Pulmonary artery endothelial cell (primary cell): ENCODE measurements at places on chromosomes 12 and 14. TPM values are rescaled to one million over a fixed set of nuclear protein-coding genes. Genes with fewer than 3 reads are reported as not detected.

DNA sequence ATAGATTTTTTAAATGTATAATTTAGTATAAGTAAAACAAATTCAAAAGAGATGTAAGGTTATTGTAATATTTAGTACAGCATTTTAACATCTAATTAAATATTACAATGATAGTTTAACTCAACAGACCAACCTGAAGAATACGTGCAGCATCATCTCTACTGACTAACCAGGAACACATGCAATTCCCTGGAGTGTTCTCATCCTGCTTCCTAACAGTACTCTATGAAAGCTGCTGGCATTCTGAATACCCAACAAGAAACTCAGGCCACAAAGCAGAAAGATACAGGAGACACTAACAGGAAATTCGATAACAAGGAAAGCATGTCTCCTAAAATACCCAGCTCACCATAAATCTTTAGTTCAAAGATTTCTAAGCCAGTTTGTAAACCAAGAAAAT, 58.3 kb downstream of the CEP83 start:
- DNase-seq, result no peak

GRCh38 chr14:61296719-61297502, 15.8 kb upstream of the TMEM30B start:
- peak; percentile 37 for DNase-seq

GRCh38 chr14:79836577-79836976, 374.7 kb downstream of the DIO2 start:
- no peak for DNase-seq

DNA sequence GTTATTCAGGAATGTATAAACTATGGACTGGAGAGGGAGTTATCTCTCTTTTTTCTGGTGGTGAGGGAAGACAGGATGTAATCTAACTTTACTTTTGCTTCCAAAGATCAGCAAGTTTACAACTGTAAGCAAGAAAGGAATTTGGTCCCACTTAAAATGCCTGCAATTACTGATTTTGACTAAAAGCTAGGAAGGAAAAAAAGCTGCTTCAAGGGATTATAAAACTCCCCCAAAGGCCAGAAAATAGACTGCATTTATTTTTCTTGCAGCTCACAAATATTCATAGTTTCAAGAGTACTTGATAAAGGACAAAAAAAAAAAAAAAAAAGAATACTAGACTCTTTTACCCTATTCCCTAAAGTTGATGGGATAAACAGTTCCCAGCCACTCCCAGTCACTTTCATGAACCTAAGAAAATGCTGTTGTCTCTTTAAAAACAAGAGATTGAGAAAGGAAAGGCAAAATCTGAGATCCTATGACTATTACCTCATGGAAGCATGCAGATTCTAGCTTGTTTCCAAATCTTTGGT, 128.7 kb upstream of the BMP4 start:
- no peak for DNase-seq

DNA sequence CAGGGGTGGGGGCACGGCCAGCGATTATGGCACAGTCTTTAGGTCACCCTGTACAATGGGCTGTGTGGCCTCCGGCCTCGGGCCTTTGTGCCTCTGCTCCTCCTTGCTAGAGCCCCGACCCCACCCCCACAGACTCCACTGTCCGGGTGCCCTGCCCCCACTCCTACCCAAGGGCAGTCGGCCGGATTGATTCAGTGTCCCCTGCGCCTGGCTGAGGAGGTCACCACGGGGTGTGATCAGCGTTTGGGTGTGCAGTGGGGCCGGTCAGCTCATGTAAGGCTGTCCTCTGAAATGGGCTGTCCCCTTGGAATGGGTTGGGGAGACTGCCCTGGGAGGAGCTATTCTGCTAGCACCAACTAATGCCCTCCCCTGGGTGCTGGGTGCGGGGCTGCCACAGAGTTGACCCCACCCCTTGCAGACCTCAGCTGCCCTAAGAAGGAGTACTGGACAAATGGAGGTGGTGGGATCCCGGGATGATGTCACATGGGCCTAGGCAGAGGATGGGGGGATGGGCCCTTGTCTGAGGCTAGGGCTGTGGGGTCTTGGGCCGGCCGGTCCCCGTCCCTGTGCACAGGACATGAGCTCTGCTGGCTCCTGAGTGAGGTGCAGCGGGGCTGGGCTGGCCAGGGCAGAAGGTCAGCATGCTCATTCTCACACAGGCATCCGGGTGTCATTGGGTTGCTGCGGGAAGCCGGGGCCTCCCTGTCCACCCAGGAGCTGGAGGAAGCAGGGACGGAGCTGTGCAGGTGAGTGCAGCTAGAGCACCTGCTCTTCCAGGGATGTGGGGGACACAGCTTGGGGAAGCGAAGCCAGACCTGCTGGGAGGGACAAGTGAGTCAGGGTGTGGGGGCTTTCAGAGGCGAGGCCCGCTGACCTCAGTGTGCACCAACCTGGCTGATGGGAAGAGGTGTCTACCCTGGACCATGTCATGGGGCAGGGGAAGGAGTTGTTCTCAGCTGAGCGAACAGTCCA, 23.4 kb downstream of the ASPG start:
- no peak for DNase-seq

DNA sequence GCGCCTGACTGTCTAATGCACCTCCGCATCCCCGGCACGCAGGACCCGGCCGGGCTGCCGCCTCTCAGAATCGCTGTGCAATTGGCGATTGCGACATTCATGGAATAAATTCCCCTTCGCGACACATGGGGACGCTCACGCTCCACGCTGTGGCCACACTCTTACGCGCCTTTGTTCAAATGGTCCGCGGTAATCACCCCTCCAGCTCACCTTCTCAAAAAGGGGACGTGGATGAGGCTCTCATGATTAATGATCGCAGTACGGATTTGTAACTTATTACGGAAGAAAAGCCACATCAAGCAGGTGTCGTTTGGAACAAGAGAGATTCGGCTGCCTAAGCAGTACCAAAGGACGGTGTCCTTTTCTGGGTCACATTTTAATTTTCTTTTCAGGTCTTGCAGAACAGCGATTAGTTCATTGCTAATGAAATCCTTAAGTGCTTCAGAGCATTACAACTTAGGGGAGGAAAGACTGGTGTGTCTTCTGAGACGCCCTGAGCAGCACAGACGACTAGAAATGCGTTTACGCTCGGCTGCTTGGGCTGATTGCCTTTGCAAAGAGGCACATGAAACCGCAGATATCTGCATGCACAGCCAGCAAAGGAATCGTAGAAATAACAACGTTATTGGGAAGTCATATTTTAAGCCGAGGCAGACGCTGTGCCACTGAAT, 37.3 kb upstream of the ADGRD1 start:
- no peak for DNase-seq

DNA sequence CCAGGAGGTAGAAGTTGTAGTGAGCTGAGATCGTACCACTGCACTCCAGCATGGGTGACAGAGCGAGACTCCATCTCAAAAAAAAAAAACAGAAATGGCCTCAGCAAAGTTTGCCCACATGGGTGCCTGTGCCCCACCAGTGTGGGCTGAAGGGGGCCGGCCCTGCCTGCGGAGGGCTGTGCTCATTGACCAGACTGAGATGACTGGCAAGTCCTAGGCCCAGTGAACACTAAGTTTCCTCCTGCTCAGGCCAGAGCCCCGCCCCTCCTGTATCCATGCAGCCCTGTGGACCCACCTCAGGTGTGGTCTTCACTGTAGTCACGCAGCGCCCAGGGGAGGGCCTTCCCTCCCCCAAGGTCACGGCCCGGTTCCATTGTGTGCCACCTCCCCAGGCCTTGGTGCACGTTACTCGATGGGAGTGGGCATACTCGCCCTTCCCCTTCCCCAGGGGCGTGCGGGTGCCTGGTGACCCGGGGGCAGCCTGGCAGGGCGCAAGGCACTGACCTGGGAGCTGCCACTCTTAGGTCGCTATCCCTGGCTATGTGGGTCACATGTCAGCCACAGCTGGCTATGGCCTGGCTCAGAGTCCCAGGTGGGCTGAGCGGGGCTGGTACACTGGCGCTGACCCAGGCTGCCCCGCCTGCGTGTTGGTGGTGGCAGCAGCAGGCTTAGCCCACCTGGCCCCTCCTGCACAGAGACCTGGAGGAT, 16.1 kb downstream of the INF2 start:
- DNase-seq, result no peak

The SOAT2 gene
- not detected in 2 replicates for total RNA-seq

The DIO2 gene
- 0.13 and 0.28 TPM in 2 replicates for total RNA-seq

The MYO1H gene
- not detected in 2 replicates for total RNA-seq
